ENCODE measurements at places on chromosomes 2 and 18.

GRCh38 chr2:134763164-134763710, 44.4 kb upstream of the TMEM163 start:
- no peak for DNase-seq

DNA sequence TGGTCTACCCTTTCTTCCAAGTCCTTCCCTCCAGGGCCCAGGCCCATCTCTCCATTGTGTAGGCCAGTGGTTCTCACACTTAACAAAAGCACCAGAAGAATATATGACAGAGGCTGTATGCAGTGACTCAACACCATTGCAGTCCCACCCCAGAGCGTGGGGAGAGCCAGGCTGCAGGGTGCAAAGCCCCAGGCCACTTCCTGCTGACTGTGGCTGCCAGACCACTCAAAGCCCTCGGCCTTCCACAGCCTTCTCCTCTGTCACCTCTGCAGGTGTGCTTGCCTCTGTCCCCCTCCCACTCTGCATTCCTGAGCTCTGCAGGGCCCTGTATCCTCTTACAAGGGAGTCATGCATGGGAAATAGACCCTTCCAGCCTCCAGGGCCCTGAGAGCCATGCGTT, 40.4 kb upstream of the ARHGEF4 start:
- DNase-seq, result no peak

- no peak for DNase-seq
These were observed 279.2 kb upstream of the DCC start for GRCh38 chr18:52060607-52061304.

GRCh38 chr18:79933765-79934164, 17.7 kb downstream of the SLC66A2 start:
- no peak for DNase-seq

GRCh38 chr2:44937688-44938240, 3.7 kb upstream of the SIX3 start:
- no peak for DNase-seq

DNA sequence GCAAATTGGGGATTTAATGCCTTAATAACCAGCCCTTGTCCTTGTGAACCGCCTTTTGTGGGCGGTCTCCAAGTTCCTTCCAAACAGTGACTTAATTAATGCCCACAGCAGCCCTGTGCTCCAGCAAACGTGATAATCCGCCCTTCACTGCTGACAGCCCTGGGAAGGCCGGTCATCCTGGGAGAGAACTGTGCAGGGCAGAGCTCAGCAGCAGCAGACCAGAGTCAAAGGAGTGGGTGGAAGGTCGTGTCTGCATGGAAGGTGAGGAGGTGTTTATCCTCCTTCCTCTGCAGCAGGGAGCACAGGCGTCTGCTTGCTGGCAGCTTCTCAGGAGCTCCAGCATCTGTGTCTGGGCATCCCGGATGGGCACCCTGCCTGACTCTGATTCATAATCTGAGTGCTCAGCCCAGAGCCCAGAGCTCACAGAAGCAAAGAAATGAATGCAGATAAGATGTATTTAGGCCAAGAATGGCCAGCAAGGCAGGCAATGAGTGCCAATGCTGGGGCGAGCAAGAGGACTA, 270.0 kb upstream of the PXDN start:
- DNase-seq, result no peak

DNA sequence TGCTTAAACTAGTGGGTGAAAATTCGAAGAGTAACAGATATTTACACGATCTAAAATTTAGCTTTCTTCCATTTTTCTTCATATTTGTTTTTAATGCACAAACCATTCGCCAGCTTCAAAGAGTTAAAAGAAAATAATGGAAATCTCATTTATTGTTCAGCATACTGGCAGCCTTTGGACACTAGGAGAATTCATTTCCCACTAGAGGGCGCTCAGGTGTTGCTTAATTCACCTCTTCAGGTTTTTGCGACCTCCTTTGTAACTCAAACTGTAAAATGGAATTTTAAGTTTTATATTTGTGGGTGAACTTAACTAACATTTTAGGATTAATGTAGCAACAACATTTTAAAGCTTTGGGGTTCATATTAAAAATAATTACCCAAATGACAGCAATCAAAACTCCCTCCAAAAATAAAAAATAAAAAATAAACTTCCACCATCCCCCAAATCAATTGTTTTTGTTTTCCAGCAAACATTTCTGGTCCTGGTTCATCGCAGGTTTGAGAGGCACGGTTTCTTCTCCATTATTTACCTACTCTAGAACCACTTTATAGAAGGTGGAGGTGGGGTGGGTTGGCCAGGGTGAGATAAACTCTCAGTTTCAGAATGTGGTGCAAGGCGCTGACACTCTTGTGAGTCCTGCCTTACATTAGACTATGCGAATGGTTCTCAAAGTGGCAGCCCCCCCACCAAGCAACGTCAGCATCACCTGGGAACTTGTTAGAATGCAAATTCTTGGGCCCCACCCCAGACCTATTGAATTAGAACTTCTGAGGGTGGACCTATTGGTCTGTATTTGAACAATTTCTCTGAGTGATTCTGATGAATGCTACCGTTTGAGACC, 24.7 kb upstream of the PNPT1 start:
- DNase-seq, result peak; percentile 53

DNA sequence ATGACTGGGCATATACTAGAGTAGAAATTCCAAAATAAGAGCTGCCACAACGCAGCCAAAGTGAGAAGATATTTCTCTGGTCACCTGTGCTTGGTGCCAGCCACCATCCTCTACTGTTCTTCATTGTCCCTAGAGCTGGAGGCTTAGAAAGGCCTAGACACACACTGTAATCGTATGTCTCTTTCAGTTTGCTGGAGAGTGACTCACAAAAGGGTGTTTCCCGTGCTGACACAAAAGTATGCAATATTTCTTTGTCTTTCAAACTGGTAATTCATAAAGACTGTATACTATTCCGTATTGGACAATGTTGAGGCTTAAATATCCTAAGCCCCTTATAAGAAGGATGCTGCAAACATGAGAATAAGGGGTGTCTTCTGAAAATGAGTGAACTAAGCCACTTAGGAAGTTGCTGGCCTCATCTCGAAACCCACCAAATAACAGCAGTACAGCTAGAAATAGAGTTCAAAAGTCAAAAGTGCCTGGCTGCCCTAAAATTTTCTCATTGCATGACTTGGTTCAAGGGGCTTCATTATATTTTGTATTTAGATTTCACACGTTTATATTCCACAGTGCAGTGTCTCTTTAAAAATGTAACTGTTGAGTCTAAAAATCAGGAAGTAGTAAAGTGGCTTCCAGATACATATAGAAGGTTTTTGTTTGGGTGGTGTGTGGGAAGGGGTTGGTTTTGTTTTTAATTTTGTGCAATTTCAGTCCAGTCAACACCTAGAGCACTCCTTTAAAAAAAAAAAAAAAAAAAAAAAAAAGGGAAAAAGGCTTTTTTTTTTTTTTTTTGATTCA, 601.1 kb downstream of the ARHGAP15 start:
- no peak for DNase-seq

DNA sequence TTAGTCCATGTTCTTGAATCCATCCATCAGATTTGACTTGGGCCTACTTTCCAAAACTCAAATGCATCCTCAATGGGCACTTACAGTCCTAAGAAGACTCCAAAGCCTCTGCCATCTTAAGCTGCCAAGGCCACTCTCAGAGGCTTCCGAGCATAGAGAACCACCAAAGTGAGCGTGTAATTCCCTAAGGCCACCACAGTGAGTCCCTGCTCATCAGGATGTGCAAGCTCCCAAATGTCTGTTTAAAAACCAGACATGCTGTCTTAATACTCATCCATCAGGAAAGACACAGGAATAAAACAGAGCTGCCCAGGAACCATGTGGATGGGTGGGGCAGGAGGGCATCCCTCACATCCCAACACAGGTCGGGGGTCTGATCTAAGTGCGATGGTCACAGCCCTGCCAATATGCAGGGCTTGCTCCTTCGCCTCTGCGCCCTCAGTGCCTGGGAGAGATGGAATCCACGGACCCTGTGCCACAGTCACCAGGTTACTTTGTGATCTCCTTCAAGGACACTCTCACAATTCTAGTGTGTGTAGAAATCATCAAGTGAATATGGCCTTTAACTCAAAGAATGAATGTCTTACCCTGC, 80.4 kb downstream of the POLR1A start:
- DNase-seq, result no peak

DNA sequence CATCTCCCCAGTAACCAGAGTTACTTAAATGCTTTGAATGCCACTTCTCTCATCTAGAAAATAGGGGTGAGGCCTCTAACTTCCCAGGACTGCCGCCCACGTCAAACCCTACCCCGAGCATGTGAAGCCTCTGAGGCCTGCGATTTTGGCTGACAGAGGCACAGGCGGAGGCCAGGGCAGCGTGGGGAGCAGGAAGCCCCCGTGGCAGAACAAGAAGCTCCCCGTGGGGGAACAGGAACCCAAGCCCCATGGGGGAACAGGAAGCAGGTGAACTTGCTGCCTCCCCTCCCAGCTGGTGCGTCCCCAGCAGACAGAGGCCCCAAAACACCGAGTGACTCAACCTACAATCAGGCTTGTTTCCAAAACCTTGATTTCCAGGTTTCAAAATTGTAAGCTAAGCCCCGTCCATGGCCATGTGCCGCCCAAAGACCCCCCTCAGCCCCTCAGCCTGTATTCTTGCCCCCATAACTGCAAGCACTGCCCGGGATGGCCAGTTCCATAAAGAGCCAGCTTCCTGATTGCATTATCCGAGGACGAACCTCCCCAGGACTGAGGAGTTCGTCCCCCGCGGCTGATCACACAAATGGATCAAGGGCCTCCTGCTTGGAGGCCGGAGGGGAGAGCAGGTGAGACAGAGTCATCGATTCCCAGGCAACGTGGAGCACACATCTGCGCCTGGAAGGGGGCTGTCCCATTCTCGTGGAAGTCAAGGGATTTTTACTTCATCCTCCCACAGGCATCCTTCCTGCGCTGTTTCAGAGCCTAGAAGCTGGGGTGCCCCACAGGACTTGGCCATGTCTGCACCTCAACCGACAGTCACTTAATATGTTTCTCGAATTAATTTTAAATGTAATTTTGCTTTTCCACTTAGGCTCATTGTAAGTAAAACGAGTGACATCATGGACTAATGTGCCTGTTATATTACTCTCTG, 36.3 kb upstream of the CTDP1 start:
- DNase-seq, result no peak

GRCh38 chr18:2338601-2339000, 232.7 kb downstream of the METTL4 start:
- DNase-seq, result peak; percentile 52
